ENCODE measurements at places on chromosomes 2 and 18.

GRCh38 chr18:49006641-49007454 lies 56.1 kb upstream of the SMAD7 start:
- peak; percentile 93 for DNase-seq

- DNase-seq, result no peak
Observed at GRCh38 chr18:10131460-10132395, 217.9 kb downstream of the VAPA start.

- no peak for DNase-seq
Observed at GRCh38 chr18:3525870-3526420, 76.0 kb downstream of the TGIF1 start.

DNA sequence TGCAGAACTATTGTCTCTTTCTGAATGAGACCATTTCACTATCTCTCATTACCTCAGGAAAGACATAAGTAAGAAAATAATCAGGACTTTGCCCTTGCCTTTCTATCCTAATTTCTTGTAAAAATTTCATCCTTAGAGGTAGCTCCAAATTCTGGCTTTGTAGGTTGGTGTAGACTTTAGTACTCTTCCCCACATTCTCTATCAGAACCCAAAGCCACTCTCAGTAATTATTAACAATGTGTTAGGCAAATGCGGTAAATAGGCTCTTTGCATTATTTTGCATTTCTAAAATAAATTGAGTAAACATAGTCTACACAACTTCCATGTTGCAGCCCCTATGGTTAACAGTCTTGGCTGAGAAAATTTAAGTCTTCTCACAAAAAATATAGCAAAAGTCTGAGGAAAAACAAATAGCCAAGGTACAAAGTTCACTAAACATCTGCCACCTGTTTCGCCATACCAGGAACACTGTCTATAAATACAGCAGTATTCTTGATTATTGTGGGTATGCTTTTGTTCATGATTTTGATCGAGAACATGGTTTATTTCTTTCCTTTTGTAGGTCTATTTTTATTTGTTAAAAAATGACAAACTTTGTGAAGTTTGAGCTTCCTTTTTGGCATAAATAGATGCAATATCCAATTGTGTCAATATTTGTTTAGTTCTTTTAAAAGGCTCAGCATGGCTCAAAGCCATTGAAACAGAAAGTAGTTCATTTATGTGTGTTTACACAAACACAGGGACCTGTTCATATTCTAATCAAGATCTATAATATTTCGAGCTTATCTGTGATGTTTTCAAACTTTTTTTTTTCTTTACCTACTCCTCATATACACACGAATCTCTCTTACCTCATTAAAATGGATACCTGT lies 1061.5 kb downstream of the CNTNAP5 start:
- DNase-seq, result peak; percentile 8

GRCh38 chr2:231707625-231707926 lies 749 bp upstream of the PTMA start:
- DNase-seq, result no peak

- DNase-seq, result no peak
Observed at GRCh38 chr2:119487434-119488244, 36.6 kb downstream of the SCTR start.
